NCI-H2107 (cell line): ENCODE measurements at places on chromosomes 3 and 15.

- no peak for DNase-seq
These were observed 226.0 kb upstream of the P2RY1 start for GRCh38 chr3:152608696-152609594.

GRCh38 chr3:53242155-53242554 lies 13.7 kb downstream of the TKT start:
- DNase-seq: no peak

DNA sequence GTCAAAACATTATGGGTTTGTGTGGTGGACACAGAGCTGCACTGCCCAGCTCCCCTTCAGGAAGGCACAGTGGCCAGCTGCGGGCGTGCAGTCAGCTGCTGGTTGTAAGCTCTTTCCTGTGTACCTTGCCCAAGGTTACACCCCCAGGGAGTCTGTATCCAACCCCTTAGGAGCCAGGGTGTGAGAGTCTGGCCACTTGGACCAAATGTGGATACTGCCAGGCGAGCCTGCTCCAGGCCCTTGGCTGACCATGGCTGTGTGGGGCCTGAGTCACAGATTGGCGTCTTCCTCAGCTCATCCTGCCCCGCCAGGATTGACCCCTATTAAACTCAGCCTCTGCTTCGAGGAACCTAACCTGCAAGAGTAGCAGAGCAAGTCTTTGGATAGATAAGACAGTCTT lies 56.9 kb downstream of the ABHD5 start:
- DNase-seq: no peak

DNA sequence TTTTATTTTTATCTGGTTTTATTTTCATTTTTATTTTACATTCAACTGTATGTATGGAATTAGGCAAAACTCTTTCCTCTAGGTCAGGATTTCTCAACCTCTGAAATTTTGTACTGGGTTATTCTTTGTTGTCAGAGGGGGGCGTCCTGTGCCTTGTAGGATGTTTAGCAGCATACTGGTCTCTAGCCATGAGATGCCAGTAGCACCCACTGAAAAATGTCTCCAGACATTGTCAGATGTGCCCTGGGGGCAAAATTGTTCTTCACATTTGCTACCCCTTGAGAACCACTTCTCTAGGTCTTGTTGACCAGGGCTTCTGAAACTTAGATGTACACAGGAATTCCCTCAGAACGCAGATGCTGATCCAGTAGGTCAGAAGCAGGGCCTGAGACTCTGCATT lies 5.4 kb downstream of the CHRNA5 start:
- DNase-seq: no peak

- DNase-seq: no peak
These were observed 137.1 kb downstream of the PLCH1 start for GRCh38 chr3:155607761-155608160.

DNA sequence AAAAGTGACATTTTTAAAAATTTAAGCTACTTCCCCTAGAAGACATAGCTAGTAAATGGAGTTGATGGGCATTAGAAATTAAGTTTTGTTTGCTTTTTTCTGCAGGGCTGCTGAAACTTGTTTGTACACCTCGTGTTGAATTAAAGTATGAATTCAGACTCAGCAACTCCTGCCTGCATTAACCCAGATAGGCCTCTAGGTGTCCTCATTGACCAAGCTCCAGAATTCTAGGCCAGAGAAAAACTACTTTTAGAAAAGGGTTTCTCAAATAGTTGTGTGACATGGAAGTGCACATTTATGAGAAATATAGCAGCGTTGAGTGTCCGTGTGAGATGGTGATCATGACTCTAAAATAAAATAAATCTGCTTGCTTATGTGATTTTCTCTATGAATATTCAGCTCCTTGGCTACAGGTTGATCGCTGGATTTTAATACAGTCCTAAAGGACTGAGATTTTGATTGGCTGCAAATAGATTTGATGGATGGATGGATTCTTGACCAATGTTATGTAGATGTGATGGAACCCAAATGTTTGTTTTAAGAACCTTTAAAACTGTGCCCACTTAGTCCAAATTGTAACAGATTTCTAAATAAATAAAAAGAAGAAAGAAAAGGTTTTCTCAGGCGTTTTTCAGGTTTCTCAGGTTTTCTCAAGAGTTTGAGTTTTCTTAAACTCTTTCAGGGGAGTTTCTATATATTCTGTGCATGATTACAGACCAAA lies 39.4 kb upstream of the LMOD3 start:
- DNase-seq: no peak

DNA sequence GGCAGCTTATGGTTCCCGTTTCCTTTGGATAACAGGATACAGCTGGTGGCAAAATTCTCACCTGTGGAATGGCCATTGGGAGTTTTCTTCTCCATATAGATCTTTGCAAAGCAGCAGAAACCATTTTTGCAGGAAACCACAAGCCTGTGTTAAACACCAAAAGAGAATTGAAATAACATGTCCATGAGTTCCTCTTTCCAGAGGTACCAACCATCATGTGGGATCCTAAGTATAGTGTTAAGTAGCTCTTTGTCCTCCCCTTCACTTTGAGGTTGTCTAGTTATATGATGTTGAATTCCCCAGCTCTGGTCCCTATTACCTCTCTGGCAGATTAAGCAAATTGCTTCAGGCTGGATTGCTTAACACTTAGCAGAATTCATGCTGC lies 94.9 kb downstream of the AKAP13 start:
- no peak for DNase-seq

GRCh38 chr15:48861813-48862431 lies 16.0 kb upstream of the EID1 start:
- no peak for DNase-seq

- peak; percentile 19 for DNase-seq
These were observed 75.5 kb downstream of the RBPMS2 start for GRCh38 chr15:64699751-64700388.

- DNase-seq: no peak
These were observed 19.1 kb downstream of the TYRO3 start for GRCh38 chr15:41577863-41578735.

DNA sequence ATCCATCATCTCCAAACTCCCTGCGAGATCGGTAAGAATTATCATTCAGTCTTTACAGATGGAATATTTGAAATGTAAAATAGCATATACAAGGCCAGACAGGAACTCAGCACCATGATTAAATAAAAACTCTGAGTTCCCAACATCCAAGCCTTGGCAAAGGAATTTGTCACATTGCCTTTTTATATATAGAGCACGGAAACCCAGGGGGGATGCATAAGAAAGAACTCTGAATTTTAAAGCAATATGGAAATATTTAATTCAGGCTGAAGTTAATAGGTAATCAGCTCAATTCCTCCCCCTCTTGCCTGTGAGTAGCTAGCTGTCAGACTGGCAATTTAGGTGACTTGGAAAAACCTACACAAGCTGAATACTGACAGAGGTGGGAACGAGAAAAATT lies 217.9 kb upstream of the KCNMB2 start:
- DNase-seq: no peak

GRCh38 chr3:17027318-17027717 lies 142.6 kb downstream of the PLCL2 start:
- DNase-seq: no peak

GRCh38 chr3:172869368-172869771 lies 118.8 kb downstream of the ECT2 start:
- DNase-seq: peak; percentile 80

- no peak for DNase-seq
These were observed 386.5 kb downstream of the SHQ1 start for GRCh38 chr3:72461787-72462186.

DNA sequence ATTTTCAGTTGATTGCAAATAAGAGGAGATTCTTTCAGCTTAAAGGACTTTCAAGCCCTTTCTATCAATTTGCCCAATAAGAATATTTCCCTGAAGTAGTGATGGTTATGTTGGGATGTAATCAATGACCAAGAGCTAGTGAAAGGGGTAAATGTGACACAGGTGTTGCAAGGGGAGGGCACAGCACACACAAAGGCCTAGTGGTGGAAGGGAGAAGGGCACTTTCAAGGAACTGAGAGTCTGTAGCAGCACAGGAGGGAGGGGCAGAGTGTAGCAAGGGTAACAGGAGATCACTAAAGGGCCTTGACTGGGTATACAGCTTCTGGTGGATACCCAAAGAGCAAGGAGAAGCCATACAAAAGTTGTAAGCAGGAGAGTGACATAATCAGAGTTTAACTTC lies 217.8 kb upstream of the ARHGEF26 start:
- no peak for DNase-seq

DNA sequence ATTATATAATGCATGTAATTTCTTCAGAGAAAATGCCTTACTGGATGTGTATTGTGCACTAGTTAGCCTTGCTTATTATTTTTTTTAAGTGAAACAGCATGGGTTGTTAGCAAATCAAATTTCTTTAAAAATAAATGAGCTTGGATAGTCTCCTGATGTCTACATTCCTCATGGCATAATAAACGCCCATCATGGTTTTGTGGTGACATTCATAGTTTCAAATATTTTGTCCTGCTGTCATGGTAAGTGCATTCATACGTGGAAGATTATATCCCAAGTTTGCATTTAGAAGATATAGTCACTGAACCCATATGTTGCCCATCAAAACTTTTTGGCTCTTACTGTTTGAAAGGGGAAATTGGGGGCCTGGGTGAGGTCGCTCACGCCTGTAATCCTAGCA lies 130.7 kb downstream of the ALCAM start:
- DNase-seq: no peak

DNA sequence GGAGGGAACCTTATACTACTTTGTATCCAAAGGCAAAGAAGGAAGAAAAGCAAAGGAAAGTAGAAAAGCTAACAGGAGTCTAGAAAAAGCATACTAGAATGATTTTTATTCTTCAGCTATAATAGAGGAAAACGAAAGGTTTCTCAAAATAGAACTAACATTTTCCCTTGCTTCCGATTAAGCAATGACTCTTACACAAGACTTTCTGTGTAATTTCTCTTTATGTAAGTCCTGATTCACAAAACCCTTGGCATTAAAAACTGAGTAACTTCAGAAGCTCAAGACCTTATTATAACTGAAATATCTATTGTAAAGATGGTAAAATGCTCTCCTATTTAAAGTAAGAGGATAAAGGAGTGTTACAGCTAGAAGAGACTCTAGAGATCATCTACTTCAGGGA lies 97.4 kb downstream of the DTWD1 start:
- DNase-seq: no peak

- no peak for DNase-seq
These were observed 102.8 kb downstream of the XXYLT1 start for GRCh38 chr3:195168009-195168762.

GRCh38 chr15:76197703-76198455 lies 113.4 kb downstream of the ETFA start:
- DNase-seq: no peak

- DNase-seq: no peak
These were observed 796.2 kb downstream of the NR2F2 start for GRCh38 chr15:97126553-97127233.

GRCh38 chr3:72784226-72784625 lies 64.0 kb downstream of the SHQ1 start:
- no peak for DNase-seq

DNA sequence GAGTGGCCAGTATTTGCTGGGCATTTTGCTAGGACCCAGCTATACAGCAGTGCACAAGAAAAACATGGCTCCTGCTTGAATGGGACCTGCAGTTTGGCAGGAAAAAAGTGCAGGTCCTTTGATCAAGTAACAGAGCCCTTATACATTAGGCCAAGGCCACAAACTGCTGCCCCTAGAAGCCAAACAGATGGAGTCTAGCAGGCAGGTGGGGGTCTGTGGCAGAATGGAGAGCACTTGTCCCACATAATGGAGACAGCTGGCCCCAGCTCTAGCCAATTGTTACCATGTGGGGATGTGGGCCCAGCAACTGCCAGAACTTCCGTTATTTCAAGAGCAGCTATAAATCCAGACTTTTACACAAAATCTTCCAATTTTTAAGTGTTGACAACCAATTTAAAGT lies 79.3 kb downstream of the SHQ1 start:
- DNase-seq: no peak

DNA sequence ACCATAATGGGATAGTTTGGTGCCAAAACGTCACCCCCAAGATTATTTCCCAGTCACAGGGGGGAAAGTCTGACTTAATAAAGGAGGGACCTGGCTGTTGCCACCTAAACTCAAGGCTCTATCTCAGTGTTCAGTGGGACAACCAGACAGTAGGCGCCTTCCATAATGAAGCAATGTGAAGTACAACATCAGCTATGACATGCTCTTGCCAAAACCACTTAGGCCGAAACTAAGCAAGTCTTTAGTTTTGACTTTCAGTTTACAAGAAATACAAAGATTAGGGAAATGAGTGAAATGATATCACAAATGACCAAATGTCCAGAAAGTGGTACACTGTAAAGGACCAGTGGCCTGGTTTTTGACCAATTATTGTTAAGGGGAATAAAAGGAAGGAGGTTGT lies 32.9 kb downstream of the SOX14 start:
- no peak for DNase-seq

DNA sequence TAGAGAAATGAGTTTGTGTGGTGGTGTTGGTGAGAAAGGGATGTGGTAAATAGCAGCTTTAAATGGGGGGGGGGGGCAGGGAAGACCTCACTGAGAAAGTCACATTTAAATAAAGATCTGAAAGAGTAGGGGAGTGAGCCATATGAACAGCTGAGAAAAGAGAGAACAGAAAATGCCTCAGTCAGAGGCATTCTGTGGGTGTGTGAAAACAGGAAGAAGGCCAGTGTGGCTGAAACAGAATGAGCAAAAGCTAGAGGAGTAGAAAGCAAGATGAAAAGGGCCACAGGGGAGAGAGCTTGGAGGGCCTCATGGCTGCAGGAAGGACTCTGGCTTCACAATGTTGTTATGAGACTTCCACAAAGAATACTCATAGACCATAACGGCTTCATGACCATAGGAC lies 783.3 kb downstream of the ZPLD1 start:
- no peak for DNase-seq

GRCh38 chr3:178537122-178537705 lies 978 bp downstream of the KCNMB2 start:
- no peak for DNase-seq

DNA sequence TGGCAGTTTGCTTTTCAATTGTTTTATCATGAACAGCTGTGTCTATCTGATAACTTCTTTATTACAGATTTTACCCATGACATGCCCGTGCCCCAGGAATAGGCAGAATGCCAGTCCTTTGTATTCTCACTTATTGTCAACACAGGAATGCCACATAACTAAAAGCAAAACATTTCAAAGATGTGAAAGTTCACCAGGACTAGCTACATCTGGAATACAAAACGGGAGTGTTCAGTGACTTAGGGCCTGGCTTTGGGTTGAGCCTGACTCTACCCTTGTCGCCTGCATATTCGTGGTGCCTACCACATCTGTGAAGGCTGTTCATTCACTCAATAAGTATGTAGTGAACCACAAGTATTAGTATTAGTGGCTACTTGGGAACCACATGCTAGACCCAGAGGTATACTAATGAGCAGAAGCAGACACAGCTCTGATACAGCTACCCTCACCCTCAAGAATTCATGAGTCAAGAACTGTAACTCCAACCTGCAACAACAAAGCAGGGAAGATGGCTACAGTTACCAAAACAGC lies 2.9 kb downstream of the TNFSF10 start:
- DNase-seq: no peak

- DNase-seq: peak; percentile 84
These were observed at the start of gene SCAMP5 for GRCh38 chr15:74995182-74995778. TSS of gene SCAMP5 (plus strand) at chr15:74995563. CDS start at chr15:75011840, 16,277 bp downstream.
